ENCODE measurements at places on chromosomes 6 and 20.

GRCh38 chr6:5998711-5999687 is 7.7 kb downstream of the NRN1 start:
- DNase-seq: no peak

DNA sequence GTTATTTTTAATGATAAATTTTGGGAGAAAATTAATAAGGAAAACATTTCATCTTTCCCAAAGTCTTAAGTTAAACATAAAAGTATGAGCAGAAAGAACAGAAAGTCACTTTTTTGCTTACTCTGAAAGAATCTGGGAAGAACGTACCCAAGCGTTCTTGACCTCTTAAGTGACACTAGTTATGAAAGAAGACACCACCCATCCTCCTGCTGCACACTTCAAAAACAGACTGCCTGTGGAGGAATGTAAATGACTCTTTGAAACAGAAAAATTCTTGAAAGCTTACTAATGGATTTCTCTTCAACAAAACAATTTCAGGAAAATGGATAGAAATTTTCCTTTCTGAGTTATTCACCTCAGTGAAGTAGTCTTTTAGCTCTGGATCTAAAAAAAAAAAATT is 227.7 kb downstream of the MEI4 start:
- DNase-seq: no peak

DNA sequence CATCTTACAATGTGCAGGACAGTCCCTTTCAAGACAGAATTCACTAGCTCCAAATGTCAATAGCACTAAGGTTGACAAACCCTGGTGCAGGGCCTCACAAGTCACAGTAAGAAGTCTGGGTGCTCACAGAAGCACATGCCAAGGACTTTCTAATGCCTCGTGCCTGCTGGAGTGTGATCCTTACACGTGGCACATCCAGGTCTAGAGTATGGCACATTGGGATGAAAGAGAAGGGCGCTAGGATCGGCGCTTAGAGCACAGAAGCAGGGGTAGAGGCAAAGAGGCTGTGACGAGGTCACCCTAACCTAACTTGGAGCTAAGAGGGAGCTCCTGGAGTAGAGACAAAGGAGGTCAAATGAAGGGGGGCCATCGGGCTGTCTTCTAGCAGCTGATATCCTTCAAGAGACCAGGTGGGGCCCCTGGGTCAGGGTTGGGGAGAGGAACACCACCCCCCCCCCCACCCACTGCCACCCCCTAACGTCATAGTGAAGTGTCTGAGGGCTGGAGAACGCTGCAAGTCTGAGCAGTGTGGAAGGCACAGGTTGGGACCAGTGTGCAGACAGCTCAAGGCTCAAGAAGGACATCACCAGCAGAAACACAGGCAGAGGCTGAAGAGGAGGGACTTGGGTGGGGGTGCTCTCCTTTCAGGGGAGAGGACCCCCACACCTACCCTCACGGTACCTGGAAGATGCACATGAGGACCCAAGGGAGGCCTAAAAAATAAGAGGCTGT is 97.8 kb upstream of the MRPS10 start:
- DNase-seq: no peak

DNA sequence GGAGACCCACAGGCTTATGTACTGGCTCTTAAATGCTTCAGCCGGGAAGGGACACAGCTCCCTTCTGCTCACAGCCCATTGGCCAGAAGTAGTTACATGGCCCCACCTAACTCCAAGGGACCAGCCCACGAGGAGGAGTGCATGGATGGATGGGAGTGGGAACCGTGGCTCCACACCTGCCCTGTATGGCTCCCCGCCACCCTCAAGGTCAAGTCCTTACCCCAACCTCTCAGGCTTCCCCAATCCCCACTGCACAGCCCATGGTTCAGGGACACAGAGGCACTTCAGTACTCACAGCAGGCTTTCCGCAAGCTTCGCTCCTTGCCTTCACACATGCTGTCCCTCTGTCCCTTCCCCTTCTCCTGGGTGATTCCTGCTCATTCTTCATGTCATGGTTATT is 137.9 kb upstream of the KCNG1 start:
- no peak for DNase-seq

DNA sequence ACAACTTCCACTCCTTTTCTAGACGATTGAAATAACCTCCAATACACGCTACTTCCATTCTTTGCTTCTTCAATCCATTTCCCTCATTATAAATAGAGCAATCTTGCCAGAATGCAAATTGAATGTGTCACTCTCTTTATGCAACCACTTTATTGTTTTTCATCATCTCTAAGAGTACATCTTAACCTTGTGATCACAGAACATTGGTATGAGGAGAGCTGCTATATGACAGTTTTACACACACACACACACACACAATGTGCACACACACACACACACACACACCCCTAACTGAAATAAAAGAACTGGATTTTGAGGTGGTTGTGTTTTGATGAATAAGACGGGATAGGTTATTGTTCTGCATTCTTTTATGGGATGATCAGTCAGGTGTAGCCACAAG is 187.0 kb downstream of the HDGFL1 start:
- DNase-seq: no peak

DNA sequence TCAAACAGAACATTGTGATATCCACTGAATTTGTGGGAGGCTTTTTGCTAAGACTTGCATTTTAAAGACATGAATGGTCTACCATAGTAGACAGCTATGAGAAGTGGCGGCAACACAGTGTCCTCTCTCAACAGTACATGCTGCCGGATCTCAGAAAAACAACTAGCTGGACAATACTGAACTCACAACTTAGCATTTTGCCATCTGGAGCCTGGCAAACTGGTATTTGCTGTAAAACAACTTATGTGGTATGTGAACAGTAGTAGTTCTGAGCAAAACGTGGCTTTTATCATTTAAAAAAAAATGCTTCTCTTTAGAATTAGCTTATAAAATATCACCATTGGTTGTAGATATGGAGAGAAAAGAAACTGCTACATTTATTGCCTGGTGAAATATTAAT is 3.3 kb upstream of the PXDC1 start:
- DNase-seq: no peak

DNA sequence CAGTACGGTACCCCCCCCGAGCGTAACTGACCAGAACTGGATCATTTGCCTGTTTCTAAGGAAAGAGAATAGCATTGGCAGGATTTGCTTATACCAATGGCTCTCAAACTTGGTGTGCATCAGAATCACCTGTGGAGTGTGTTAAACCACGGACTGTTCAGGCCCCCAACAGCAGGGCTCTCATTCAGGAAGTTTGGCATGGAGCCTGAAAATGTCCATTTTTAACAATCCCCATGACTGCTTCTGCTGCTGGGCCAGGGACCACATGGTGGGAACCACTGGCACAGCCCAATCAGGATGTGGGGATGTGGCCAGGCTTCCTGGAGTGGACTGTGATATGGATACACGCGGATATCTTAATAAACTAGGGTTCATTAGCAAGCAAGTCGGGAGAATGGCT is 53.9 kb downstream of the GTF2H5 start:
- DNase-seq: no peak

GRCh38 chr6:18380158-18380836 is 6.9 kb upstream of the RNF144B start:
- DNase-seq: no peak

DNA sequence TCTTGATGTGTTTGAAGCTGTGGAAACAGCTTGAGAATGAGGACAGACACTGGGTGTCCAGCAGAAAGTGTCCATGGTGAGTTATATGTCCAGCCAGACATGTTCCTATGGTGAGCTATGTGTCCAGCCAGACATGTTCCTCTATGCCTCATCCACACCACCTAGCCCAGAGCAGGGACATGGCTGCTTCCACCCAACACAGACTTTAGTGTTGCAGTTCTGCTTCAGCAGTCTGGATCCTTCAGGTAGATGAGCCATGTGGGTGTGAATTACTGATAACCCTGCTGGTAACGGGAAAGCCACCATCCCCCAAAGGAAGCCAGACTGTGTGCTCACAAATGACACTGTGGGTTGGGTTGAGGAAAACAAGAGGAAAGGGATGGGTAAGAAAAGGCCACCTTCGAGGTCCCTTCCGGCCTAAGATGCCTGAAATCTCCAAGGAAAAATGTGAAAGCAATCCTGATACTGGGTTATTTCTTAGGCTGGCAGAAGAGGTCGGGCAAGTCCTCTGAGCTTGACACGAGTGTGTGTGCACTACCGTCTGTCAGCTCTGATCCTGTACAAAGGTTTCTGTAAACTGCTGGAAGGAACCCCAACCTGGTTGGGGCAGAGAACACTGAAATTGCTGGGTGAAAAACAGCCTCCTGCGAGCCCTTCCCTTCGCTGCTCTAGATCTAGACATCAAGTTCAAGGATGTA is 77.8 kb downstream of the NINL start:
- DNase-seq: no peak

DNA sequence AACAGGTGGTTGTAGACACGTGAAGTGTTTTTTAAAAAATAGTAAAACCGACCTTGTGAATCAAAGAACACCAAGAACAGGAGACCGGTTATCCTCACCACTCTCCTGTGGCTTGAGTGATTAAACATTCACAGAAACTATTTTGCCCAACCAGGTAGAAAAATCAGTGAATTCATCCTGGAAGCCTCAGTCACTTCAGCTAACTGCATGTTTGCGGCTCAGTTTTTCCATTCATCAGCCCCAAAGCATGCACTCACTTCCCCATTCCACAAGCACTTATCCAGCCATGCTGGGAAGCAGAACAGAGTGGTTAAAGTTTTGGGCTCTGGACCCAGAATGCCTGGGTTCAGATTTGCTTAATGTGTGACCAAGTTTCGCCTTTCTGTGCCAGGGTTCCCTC is 2.4 kb downstream of the LRRN4 start:
- no peak for DNase-seq

GRCh38 chr6:155996151-155996550 is 540.5 kb upstream of the NOX3 start:
- no peak for DNase-seq

GRCh38 chr20:53748821-53749421 is 155.3 kb upstream of the ZNF217 start:
- DNase-seq: no peak

GRCh38 chr20:48326868-48327267 is 500.9 kb downstream of the PREX1 start:
- DNase-seq: no peak

DNA sequence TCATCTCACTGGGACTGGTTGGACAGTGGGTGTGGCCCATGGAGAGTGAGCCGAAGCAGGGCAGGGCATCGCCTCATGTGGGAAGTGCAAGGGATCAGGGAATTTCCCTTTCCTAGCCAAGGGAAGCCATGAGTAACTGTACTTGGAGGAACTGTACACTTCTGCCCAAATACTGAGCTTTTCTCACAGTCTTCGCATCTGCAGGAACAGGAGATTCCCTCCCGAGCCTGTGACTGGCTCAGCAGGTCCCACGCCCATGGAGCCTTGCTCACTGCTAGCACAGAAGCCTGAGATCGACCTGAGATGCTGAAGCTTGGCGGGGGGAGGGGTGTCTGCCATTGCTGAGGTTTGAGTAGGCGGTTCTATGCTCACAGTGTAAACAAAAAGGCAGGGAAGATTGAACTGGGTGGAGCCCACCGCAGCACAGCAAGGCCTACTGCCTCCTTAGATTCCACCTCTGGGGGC is 10.4 kb upstream of the CALHM5 start:
- no peak for DNase-seq

DNA sequence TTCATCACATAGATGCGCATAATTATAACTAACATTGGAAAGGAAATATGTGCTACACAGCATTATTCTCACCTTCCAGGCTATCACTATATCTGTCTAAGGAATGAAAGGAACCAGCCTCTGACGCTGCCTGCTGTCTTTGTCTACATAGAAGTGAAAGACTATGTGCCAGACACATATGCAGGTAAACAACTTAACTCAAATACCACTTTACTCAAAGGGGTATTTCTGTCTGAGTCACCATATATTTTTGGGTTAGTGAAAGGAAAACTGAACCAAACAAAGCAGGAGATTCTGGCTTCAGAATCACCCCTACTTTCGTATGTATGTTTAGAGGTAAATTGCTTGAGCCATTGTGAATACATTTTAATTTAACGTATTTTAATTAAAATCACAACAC is 328.6 kb upstream of the PLCB4 start:
- no peak for DNase-seq

- DNase-seq: no peak
Observed at GRCh38 chr6:107560657-107561056, 70.7 kb downstream of the SOBP start.

DNA sequence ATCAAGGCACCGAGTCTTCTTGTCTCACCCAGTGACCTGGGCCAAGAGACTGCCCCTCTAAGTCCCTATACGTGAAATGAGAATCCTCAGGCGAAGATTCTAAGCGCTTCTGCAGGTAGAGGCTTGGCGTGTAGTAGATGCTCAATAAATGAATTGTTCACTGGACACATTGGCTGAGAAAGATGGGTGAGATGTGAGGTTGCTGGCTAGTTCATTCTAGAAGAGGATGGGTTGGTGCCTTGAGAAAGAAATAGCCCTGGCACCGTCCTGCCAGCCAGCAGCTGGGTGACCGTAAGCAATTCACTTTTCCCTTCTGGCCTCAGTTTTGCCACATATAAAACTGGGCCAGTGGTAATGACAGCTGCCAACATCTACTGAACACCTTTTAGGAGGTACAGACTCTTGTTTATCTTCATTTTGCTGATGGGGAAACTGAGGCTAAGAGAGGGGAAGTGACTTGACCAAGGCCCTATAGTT is 1.4 kb downstream of the SRC start:
- DNase-seq: no peak

GRCh38 chr20:35307666-35308653 is 15.7 kb upstream of the FAM83C start:
- DNase-seq: no peak

GRCh38 chr20:1657556-1658334 is at the start of gene SIRPG:
TSS of gene SIRPG (minus strand) at chr20:1657779. CDS start at chr20:1657714, 65 bp downstream.
- no peak for DNase-seq

DNA sequence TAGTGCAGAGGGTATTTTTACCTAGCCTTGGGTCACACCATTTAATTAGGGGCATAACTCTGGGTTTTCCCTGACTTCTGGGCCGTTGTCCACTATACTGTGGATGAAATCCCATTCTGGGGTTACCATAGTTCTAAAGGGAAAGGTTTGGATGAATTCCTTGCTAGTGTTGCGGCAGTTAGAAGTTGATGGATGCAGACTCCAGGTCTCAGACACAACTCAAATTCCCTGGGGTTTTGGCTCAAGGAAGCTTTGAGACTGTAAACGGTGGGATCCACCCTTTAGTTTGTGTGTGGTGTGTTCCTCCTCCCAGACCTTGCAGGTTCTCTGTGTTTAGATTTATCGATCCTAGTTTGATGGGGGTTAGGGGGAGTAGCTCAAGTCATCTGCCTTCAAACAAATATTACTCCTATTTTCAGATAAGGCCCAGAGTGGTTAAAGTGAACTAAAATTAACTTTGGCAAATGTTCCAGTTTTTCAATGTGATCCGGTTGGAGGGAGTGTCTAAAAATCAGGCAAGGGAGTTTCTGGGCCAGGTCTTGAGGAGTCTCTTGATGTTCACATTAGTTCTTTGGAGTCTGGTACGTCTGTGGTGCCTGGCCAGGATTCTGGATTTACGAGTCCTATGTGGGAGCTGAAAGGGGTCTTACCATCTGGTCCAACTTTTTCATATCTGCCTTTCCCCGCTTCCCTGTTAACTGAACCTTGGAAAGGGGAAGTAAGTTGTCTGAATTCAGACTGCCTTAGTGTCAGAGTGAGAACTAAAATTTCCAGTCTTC is 1.5 kb downstream of the RALY start:
- no peak for DNase-seq

GRCh38 chr6:30841644-30842504 is 42.4 kb upstream of the DDR1 start:
- no peak for DNase-seq

- no peak for DNase-seq
Observed at GRCh38 chr6:41529049-41529448, 17.1 kb upstream of the FOXP4 start.

All from activated CD4-positive, CD25-positive, alpha-beta regulatory T cell (primary cell).